Pancreas (tissue), 10 donors: ENCODE measurements at places on chromosomes 16 and 17. TPM values are rescaled to one million over a fixed set of nuclear protein-coding genes. Genes with fewer than 3 reads are reported as not detected.

SOX8 gene
- total RNA-seq: 0.88 TPM

CAMTA2 gene
- 19.2 TPM for total RNA-seq

PPY gene
- 16.2 TPM for total RNA-seq

DYNLRB2 gene
- 2.0 TPM for total RNA-seq

ASGR1 gene
- total RNA-seq: 0.28 TPM

ZPBP2 gene
- total RNA-seq: not detected

CBX2 gene
- 1.1 TPM for total RNA-seq

CES5A gene
- total RNA-seq: not detected

ABCC6 gene
- 14.9 TPM for total RNA-seq

SMTNL2 gene
- total RNA-seq: 0.26 TPM

SHCBP1 gene
- 0.66 TPM for total RNA-seq

TNFRSF13B gene
- not detected for total RNA-seq

PRSS36 gene
- total RNA-seq: 0.14 TPM

FOXN1 gene
- total RNA-seq: 0.09 TPM

DOC2B gene
- total RNA-seq: 25.1 TPM

ZNF286A gene
- 7.6 TPM for total RNA-seq

TMEM88 gene
- total RNA-seq: 3.2 TPM

DBNDD1 gene
- total RNA-seq: 7.3 TPM

CIBAR2 gene
- total RNA-seq: not detected

CCL7 gene
- total RNA-seq: not detected

CDT1 gene
- 1.8 TPM for total RNA-seq

NPIPA2 gene
- total RNA-seq: 0.54 TPM

PIK3R6 gene
- 0.23 TPM for total RNA-seq

GFOD2 gene
- 6.4 TPM for total RNA-seq

CHTF18 gene
- 6.5 TPM for total RNA-seq

ATP2A1 gene
- total RNA-seq: 0.29 TPM

CDK3 gene
- total RNA-seq: 6.3 TPM

HAS3 gene
- 0.83 TPM for total RNA-seq

MFAP4 gene
- 18.0 TPM for total RNA-seq

TP53TG3C gene
- not detected for total RNA-seq

WWP2 gene
- 35.4 TPM for total RNA-seq

CD79B gene
- total RNA-seq: 0.95 TPM

APOH gene
- 4.1 TPM for total RNA-seq

CXCL16 gene
- 7.6 TPM for total RNA-seq

FAM83G gene
- 6.7 TPM for total RNA-seq

MAPT gene
- total RNA-seq: 2.0 TPM

KRTAP4-4 gene
- not detected for total RNA-seq

SKAP1 gene
- total RNA-seq: 2.4 TPM

PHAF1 gene
- 7.3 TPM for total RNA-seq

MILR1 gene
- 6.3 TPM for total RNA-seq

SLC13A5 gene
- not detected for total RNA-seq

ABCC12 gene
- not detected for total RNA-seq

PAGR1 gene
- total RNA-seq: 13.7 TPM

ARL4D gene
- total RNA-seq: 1.8 TPM

CYGB gene
- total RNA-seq: 15.7 TPM

MPP2 gene
- total RNA-seq: 1.0 TPM

MYH8 gene
- total RNA-seq: not detected

CCL17 gene
- 1.1 TPM for total RNA-seq

UMOD gene
- total RNA-seq: 3.6 TPM

KCNH6 gene
- total RNA-seq: 1.3 TPM

GPR179 gene
- 0.17 TPM for total RNA-seq

KRT12 gene
- total RNA-seq: not detected

IRX5 gene
- 0.14 TPM for total RNA-seq

SRR gene
- total RNA-seq: 9.9 TPM

RAB11FIP4 gene
- 25.4 TPM for total RNA-seq
